H9 (cell line): ENCODE measurements at places on chromosomes 12 and 14.

DNA sequence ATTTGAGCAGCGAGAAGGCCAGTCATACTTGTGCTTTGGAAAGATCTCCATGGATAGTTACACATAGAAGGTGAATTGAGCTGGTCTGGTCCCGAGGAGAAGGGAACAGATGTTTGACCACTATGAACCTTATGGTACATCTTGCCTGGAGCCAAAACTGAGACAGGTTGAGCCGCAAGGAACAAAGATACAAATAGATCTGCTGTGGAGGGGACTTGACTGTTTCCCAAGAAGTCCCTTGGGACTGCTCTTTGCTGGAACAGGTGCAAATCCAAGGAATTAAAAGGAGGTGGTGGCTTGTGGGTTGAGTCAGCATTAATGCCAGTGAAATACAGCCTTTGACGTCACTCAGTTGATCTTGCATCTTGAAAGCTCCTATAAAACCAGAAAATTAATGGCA, 68.8 kb upstream of the PRIMA1 start:
- no peak for DNase-seq

DNA sequence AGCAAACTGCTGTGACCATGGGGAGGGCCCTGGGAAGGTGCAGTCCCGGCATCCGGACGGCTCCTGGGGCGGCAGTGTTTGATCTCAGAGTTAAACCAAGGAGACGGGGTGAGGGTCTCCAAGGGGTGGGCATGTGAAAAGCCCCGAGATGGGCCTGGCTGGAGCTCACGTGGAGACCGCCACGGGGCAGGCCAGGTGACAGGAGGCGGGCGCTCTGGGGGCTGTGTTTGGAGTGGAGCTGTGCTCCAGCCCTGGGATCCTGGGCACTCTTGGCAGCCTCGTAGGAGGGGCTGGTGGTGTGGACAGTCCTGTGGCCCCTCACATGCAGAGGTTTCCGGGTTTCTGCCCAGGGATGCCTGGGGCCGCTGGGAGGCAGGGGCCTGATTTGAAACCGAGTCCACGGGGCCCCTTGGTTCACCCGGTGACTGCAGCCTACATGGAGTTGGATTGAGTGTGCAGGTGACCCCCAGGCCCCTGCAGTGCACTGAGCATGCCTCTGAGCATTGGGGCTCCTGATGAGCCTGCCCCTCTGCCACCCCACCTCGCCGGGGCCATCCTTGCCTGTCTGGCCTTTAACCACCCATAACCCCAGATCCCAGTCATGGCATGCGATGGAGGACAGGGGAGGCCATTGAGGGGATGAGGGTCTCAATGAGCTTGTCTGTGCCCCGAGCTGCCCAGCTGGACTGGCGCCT, 8.4 kb downstream of the KIF26A start:
- DNase-seq: peak; percentile 20

DNA sequence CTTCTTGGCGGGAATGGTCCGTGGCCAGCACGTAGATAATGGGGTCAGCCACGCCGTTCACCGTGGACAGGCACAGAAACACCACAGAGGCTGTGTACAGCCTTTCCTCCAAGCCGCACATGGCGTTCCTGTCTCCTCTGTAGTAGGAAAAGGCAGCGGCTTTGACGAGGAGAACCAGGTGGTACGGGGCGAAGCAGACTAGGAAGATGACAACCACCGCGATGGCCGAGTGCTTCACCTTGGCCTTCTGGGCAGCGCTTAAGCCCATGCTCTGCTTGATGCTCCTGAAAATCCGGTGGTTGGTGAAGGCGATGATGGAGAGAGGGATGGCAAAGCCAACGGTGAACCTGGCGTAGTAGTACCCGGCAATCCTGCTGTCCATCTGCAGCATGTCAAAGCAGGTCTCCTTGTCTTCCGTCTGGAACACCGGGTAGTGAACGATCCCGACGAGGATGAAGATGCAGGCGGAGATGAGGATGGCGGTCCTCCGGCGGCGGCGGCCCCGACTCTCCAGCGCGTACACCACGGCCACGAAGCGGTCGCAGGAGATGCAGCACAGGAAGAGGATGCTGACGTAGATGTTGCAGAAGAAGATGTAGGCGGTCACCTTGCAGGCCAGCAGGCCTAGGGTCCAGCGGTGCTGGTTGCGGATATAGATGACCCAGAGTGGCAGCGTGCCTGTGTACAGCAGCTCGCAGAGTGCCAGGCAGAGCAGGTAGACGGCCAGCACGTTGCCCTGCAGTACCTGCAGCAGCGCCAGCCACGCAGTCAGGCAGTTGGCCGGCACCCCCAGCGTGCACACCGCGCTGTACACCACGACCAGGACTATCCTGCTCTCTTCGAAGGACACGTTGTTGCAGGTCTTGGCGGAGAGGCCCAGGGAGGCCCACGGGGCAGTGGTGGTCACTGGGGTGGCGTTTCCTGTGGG, 13.8 kb downstream of the GPR132 start:
- DNase-seq: no peak

GRCh38 chr14:61320806-61321384, 484 bp upstream of the PRKCH start:
- no peak for DNase-seq

DNA sequence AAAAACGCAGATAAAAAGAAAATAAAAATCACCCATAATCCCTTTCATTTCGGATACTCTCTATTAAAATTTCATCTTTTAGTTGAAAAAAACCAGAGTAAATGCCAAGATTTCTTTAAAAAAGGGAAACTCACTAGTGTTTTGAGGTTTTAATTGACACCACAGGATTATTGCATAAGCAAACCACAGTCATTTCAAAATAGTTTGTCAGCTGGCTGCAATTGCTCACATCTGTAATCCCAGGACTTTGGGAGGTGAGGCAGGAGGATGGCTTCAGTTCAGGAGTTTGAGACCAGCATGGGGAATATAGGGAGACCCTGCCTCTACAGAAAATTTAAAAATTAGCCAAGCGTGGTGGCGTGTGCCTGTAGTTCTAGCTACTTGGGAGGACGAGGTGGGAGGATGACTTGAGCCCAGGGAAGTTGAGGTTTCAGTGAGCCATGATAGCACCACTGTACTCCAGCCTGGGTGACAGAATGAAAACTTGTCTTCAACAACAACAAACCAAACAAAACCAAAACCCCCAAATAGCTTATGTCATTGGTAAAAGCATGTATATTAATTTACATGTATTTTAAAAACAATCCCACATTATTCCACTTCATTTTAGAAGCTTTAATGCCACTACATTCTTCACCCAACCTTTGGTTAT, 48.8 kb downstream of the SYNE2 start:
- no peak for DNase-seq

DNA sequence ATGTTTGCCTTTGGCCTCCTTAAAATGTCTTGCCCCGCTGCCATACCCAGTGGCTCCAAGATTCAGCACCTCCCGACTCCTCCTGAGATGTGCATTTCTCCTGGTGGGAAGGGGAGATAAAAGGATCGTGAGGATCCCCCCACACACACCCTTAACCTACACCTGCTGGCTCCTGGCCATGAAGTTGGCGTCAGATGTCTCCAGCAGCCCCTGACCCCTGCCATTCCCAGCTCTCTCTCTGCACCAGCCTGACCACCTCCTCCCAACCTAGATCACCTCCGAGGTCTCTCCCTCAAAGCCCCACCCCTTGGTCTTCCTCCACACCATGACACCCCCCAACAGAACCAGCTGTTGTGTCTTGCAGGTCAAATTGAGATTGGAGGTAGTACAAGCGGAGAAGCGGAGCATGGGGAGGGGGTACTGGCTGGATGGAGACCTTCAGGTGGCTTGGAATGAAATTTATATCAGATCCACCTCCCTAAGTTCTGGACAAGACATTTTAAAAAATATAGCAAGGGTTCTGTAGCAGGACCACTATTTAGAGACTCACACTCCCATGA, 151.1 kb upstream of the FKBP4 start:
- DNase-seq: no peak

DNA sequence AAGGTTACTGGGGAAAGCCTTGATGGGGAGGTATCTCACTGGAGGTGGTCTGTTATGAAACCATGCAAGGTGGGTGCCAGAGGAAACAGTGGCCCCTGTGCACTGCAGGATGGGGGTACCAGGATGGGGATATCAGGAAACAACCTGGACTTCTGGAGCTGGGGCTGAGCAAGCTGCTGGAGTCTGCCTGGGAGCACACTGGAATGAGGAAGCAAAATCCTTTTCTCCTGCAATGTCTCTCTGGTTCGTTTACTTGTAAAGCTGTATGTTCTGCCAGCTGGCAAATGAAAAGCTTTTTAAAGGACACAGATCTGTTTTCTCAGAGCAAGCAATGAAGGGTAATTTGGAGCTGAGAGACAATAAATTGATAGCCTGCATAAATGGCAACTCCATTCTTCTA, 23.2 kb upstream of the SERPINA1 start:
- DNase-seq: no peak

GRCh38 chr12:111033281-111034082, 113.1 kb upstream of the MYL2 start:
- peak; percentile 71 for DNase-seq

- no peak for DNase-seq
Measured at GRCh38 chr14:92847278-92847677, 53.2 kb downstream of the GOLGA5 start.

GRCh38 chr12:131242741-131243496, 289.2 kb downstream of the ADGRD1 start:
- peak; percentile 82 for DNase-seq

GRCh38 chr14:101845896-101846295, 84.4 kb downstream of the PPP2R5C start:
- DNase-seq: no peak

GRCh38 chr12:105085501-105085900, 1.2 kb upstream of the ALDH1L2 start:
- no peak for DNase-seq

- DNase-seq: no peak
Measured at GRCh38 chr14:53510281-53510912, 357.3 kb upstream of the DDHD1 start.

GRCh38 chr12:28129031-28129430, 61.2 kb upstream of the CCDC91 start:
- no peak for DNase-seq

DNA sequence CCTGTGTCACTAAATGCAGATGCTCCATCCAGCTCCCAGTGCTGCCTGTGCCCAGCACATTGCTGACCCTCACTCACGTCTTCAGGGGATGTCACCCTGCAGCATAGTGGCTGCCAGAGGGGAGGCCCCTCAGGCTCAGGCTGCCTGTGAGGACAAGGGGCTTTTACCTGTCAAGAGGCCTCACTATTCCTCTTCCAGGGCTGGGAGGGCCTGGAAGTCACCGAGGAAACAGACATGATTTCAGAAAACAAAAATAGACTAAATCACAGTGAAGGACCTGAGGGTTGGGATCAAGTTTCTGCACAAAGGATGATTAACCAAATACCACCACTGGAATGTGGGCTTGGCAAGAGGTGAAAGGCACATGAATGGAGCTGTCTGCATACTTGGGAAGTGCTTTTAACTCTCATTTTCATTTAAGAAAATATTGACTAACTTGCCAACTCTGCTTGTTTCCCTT, 1202.3 kb downstream of the BCL11B start:
- peak; percentile 34 for DNase-seq

DNA sequence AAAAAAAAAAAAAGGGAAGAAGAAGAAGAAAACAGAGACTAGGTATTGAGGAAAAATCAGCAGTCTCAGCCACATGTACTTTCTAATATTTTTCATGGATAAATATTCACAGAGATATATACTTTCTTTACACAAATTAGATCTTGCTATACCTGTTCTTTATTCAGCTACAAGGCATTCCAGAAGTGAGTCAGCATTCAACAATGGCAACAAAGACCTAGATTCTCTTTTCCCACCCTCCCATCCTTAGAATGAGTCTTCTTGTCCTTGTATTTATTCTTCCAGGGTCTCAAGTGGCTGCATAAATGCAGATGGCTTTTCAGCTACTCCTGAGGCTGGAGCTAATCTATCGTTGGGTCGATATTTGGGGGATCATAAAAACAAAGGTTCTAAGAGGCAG, 93.0 kb downstream of the NT5DC3 start:
- DNase-seq: no peak

GRCh38 chr14:57963071-57963470, 97.2 kb upstream of the SLC35F4 start:
- DNase-seq: no peak

DNA sequence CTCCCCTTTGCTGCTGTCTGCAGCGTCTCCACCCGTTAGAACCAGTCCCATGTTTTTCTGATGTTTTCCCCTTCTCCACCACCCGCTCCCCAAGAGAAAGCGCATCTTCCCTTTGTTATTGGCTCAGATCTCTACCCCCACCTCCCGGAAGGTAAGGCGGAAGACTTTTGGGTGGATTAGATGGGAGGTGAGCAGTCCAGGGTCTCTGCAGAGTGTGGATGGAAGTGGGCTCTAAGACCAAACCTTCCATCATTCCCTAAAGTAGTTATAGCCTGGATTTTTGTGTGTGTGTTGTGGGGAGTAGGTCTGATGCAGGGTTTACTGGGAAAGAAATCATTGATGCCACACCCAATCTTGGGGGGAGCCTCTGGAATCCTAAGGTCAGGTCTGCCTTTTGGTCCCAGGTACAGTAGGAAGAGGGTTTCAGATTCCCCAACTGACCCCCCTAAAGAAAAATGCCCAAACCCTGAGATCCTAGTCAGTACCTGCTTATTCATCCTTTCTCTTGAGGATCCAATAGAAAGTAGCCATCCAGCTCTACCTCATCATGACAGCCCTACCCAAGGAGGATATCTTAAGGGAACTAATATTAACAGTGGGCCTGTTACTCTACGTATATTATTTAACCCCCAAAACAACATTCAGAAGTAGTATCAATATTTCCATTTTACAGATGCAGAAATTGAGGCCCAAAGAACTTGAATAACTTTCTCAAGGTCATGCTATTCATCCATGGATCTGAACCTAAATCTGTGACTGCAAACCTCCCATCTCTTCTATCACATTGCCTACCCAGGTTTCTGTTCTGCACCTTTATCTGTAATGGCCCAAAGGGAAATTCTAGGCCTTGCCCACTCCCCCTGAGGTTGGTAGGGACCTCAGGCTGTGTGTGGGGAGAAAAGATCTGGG, 1.1 kb downstream of the KIF5A start:
- DNase-seq: no peak

DNA sequence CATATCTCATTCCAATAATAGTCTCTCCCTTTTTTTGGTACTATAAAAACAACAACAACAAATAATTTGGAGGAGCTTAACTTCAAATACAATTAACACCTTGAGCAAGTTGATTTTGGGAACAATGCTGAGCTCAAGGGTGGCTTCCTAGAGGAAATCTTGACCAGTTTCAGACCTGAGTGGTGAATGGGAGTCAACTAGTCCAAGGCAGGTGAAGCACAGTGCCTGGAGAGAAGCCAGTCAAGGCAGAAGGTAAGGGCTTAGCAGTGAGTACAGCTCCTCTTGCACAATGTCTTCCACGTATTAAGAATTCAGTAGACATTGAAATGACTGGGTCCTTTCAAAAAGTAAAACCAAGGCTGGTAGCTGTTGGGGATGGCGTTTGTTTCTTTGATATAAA, 444.8 kb downstream of the ATP23 start:
- DNase-seq: no peak

DNA sequence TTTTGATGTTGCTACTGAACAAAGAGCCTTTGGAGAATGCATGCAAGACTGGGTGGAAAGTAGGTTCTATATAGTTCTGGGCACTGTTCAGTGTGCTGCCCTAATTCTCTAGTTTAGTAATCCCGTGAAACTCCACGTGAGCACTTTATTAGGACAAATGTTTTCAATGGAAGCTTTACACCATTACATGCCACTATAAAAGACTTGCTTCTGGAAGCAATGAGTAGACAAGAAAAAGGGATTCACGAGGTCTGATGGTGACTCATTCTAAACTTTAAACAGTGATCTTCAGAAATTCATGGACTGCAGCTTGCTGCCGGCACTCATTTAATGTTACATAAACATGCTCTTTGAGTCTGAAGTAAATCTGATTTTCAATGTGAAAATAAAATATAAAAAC, 22.3 kb downstream of the ATG14 start:
- DNase-seq: no peak
